ENCODE measurements at places on chromosomes 2 and 18.

DNA sequence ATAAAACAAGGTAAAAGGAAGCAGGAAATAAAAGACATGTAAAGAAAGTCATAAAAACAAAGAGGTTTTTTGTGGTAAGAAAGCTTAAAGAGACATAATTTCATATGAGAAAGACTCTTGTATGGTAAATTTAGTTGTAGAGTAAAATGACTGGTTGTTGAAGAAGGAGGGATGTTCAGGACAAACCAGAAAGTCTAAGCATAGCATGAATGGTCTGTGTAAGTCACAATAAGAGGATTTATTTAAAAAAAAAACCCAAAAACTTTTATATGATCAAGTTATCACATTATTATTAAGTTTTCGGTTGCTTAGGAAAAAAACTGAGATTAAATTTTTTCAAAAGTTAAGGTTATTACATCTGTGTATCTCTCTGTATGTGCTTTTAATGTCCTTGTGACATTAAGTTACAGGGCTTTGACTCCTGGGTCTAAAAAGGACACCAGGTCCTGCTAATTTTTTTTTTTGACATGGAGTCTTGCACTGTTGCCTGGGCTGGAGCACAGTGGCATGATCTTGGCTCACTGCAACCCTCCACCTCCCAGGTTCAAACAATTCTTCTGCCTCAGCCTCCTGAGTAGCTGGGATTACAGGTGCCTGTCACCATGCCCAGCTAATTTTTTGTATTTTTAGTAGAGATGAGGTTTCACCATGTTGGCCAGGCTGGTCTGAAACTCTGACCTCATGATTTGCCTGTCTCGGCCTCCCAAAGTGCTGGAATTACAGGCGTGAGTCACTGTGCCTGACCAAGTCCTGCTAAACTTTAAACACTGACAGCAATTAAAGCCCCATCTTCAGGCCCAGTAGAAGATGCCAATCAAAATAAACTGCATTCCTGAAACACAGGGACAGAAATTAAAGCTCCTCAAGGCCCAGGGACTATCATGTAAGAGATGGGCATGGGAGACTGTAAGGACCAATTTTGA lies 14.2 kb upstream of the OXER1 start:
- DNase-seq = no peak

GRCh38 chr2:239200646-239201530 lies 199.9 kb downstream of the HDAC4 start:
- DNase-seq = no peak

DNA sequence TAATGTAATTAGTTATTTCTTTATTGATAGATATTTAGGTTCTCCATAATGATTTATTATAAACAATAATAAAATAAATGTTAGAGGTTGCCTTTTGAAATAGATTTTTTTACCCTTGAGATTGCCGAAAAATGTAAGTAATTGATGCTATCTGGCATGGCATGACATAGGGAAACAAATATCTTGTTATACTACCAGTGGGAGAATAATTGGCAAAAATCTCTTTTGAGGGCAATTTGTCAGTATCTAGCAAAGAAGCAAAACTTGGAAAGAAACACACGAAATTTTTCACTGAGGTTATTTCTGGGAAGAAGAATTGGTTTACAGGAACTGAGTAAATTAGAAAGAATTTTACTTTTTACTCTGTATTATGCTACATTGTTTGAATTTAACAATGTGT lies 547.2 kb upstream of the SETBP1 start:
- no peak for DNase-seq

DNA sequence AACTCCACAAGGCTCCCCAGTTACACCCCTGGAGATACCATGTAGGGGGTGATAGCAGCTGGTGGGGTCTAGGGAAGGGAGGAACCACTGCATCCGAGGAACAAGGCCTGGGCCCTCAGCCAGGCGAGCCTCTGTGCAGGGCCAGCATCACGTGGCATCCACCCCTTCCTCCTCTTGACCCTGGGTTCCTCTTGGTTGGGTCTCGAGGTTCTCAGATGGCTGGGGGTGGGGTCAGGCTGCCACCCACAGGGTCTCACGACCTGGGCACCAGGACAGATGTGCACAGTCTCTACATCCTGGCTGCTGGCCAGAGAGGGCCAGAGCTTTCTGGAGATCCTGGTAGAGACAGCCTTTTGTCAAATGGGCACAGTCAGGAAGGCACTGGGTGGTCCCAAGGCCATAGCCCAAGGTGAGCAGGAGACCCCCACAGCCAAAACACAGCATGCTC lies 10.4 kb downstream of the HS6ST1 start:
- no peak for DNase-seq

GRCh38 chr2:52145005-52145404 lies 1113.1 kb upstream of the NRXN1 start:
- DNase-seq = no peak
